ENCODE measurements at places on chromosomes 4 and X. TPM values are rescaled to one million over a fixed set of nuclear protein-coding genes. Genes with fewer than 3 reads are reported as not detected.

GRCh38 chr4:138627096-138627495 lies 384.9 kb upstream of the SLC7A11 start:
- no peak for DNase-seq

DNA sequence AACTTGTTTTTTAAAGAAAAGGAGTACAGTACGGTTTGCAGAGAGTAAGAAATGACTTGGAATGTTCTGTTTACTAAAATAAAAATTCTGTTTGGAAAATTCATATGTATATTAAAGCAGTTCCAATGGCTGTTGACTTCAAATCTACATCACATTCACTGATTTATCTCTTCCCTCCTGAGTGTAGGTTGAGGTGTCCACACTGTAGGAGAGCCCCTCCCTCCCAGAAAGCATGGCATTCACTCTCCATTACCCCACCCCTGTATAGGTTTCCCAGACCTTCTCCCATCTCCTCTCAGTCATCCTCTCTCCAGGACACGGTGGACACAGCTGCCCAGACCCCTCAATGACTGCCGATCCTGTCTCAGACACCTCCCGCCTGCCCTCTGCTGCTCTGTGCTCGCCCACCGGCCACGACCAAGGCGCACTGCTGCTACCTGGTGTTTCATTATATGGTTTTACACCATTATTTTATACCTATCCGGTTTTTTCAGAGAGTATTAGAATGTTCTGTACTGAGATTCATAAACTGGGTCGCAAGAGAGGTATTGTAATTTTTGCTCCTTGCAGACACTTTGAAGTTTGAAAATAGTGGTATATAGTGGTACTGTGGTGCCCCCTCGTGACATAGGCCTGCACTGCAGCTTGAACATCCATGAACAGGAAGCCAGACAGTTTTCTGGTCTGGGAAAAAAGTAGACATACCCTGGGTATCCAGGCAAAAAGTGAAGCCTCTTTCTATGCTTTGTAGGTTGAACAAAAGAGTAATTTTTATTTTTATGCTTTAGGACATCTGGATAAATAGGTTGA lies 38.8 kb upstream of the BEX4 start:
- peak; percentile 28 for DNase-seq

- DNase-seq = peak; percentile 70
Measured at GRCh38 chr4:7803992-7804755, 135.5 kb downstream of the AFAP1 start.

Gene GABRQ
- 0.06 TPM for total RNA-seq

Gene SPANXB1
- not detected for total RNA-seq

Gene RAI2
- total RNA-seq = not detected

- DNase-seq = no peak
Measured at GRCh38 chr4:5952975-5953951, 60.4 kb upstream of the CRMP1 start.

Gene ZNF674
- total RNA-seq = 8.3 TPM

- DNase-seq = no peak
Measured at GRCh38 chr4:170423137-170423536, 333.4 kb upstream of the AADAT start.

DNA sequence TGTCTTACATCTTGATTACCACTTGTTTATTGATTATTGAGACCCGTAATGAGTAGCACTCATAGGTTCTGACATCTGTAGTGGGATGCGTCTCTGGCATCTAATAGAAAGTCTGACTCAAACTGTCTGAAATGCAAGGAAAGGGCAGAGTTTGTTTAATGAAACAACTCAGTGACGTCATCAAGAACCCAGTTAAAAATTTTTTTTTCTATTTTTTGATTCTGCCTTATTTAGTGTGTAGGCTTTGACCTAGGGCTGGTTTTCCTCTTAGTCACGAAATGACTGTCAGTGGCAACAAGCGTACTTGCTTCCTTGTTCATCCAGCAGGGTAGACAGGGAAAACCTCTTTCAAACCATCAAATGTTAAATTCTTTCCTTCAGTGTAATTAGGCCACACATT lies 3.1 kb upstream of the CDKL5 start:
- DNase-seq = peak; percentile 80

- DNase-seq = no peak
Measured at GRCh38 chr4:97493815-97494518, 649.3 kb downstream of the STPG2 start.

GRCh38 chr4:5894266-5894665 lies 1.4 kb upstream of the CRMP1 start:
- DNase-seq = no peak

- no peak for DNase-seq
Measured at GRCh38 chrX:30906726-30907125, 17.7 kb upstream of the TAB3 start.

DNA sequence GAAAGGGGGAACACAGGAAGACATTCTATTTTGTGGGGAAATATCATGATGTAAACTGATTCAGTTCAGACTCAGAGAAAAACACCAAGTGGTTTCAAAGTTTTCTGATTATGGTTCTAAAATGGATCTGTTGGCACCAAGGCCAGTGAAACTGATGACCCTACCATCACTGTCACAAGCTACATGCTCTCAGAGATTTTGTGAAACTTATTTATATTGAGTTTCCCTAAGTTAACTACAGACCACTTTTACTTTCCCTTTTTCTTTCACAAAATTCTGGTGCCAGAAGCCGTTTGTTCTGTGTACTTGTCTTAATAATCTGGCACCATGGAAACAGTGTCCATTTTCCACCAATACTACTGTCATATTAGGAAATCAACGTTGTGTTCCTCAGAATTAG lies 43.4 kb upstream of the CABS1 start:
- DNase-seq = no peak

- DNase-seq = no peak
Measured at GRCh38 chrX:1442724-1443367, 9.9 kb downstream of the ASMTL start.

Data from NCI-H460 (cell line).